Amniotic stem cell (primary cell): ENCODE measurements at places on chromosomes 3 and 15.

DNA sequence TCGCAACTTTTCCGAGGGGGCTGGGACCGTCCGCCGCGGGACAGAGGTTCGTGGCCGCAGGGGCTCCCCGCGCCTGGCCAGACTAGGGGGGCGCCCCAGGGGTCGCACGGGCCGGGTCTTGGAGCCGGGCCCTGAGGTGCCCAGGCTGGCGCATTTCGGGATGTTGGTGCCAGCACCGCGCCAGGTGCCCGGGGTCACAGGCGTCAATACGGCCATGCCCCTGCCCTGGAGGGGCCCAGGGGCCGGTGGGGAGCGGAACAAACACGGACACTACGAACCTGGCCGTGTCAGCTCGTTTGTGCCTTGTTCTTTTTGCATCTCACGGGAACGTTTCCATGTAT is 366 bp downstream of the TM6SF1 start:
- no peak for DNase-seq

GRCh38 chr3:124680521-124680920 is 49.7 kb upstream of the UMPS start:
- DNase-seq = no peak

- no peak for DNase-seq
These were observed 365.6 kb upstream of the DPPA4 start for GRCh38 chr3:109702976-109703375.

DNA sequence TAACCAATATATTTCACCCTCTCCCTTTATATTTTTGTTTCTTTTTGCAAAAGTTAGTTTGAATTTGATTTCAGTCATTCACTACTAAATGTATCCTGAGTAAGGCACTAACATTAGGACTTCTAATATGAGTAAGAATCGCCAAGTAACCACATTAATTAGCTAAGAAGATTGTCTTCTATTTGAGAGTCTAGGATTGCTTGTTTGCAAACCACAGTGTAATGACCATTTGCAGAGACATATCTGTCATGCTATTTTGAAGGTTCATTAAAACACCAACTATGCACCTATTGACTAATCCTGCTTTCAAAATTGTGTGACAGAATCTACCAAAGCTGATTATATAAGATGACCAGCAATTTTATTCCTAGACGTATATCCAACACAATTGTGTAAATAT is 5.3 kb upstream of the EID1 start:
- no peak for DNase-seq

GRCh38 chr3:44995142-44995770 is 19.2 kb downstream of the EXOSC7 start:
- DNase-seq = no peak

DNA sequence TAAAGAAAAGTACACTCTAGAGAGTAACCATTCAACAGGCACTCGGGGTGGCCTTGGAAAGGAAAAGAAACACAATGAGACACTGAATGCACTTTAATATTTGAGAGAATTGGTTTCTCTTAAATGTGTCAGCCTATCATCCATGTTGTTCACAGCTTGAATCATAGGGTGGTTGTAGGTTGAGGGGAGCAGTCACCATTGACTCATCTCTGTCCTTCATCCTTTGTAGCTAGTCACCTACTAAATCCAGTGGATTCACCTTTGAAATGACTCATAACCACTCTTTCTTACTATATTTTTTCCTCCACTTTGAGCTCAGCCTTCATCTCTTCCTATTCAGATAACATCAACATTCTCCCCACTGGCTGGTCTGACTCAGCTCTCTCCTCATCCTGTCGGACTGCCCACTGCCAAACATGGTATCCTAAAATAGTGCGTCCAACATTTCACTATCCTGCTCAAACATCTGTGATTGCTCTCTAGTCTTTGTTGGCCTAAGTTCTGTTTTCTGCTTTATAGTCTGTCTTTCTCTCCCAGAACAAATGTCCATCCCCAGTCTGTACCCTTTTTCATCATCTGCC is 182.7 kb upstream of the GADL1 start:
- DNase-seq = peak; percentile 51

DNA sequence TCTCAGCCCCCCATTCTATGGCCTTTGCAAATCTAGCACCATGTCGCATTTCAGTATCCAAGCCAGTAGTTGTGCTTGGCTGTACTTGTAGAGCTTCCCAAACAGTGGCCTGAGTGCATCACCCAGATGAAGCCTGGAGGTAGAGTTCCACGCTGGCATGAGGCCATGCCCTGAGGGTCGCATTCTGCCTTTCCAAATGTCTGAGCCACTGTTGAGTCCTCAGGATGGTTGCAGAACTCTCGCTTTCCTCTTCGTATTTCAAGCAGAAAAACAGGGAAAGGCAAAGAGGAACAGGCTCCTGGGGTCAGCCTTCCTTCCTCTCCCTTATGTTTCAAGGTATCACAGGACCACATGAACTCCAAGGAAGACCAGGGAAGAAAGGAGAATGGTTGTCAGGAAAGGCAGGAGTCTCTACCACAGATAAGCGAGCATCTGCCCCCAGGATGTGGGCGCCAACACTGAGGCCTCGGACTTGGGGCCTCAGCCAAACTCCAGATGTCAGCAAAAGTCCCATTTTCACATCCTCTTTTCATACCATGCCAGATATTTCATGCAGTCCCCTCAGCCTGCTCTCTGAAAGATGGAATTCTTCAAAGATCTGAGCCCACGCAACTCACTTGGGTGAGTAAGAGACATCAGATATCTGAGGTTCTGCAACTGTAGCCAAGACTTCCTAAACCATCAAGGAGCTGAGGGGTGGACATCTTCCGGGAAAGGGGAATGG is 19.4 kb upstream of the PRR20G start:
- no peak for DNase-seq

DNA sequence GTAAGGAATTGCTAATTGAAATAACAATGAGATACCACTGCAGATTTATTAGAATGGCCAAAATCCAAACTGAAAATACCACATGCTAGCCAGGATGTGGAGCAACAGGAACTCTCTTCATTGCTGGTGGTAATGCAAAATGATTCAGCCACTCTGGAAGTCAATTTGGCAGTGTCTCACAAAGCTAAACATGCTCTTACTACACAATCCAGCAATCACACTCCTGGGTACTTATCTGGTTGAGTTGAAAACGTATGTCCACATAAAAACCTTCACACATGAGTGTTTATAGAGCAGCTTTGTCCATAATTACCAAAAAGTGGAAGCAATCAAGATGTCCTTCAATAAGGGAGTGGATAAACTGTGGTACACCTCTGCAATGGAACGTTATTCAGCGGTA is 113.3 kb downstream of the SMAD6 start:
- no peak for DNase-seq

- no peak for DNase-seq
These were observed 3.1 kb downstream of the PLXNA1 start for GRCh38 chr3:126986001-126986400.

- no peak for DNase-seq
These were observed 10.4 kb upstream of the TRIM59 start for GRCh38 chr3:160460033-160460432.

DNA sequence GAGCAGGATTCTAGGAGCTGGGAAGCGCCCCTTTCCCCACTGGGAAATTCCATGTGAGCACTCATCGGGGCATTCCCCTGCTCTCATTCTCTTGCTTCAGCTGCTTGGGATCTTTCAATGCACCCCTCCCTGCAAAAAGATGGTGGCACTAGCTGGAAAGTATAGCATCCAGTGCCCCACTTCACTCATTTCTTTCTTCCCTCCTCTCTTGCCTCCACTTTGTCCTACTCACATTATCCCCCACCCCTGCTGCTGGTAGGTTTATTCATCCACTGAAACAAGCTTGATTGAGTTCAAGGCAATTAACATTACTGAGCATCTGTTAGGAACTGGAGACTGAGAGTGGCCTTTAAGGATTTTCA is 84.8 kb upstream of the LIMD1 start:
- no peak for DNase-seq

- DNase-seq = no peak
These were observed 10.6 kb downstream of the LAMP3 start for GRCh38 chr3:183151821-183152351.

- DNase-seq = no peak
These were observed 6.5 kb downstream of the MPI start for GRCh38 chr15:74896316-74896715.

GRCh38 chr3:195160257-195160898 is 110.6 kb downstream of the XXYLT1 start:
- no peak for DNase-seq

GRCh38 chr15:38186507-38186906 is 66.1 kb upstream of the SPRED1 start:
- no peak for DNase-seq

GRCh38 chr3:124928333-124929202 is 6.0 kb downstream of the MUC13 start:
- DNase-seq = peak; percentile 32

DNA sequence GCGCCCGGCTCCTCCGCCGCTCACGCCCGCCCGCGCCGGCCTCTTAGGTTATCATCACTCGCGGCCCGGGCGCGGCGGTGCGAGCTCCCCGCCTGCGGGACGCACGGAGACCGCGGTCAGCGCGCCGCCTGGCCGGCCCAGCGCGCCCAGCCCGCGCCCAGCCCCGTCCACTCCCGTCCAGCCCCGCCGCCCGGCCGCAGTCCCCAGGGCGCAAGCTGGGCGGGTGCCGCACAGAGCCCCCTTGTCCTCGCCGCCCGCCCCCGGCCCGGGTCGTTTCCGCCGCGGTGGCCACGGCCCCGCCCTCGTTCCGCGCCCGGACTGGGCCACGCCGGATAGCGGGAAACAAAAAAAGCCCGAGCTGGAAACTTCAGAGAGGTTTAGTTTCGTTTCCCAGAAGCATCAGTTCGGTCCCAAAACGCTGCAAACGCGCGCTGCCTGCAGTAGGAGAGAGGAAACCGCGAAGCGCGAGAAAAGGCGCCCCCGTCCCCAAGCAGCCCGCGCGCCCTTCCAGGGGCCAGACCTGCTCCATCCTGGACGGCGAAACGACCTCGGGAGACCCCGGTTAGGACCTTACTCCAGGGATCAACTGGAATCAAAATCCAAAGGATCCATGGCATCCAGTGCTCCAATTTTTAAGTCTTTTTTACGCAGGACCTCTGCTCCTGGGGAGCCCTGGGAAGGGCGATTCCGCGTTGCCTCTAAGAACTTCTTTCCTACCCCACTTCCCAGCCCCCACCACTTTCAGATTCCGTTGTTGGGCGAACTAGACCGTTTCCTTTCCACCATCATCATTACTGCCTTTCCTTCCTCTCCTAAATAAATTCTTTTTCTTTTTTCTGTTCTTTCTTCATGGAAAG is at the start of gene ATP10A:
Gene ATP10A, minus strand, starts transcription at position 217 of the 857 bp plus-strand sequence. CDS start 231 bp downstream, outside the sequence.
- peak; percentile 38 for DNase-seq

- DNase-seq = no peak
These were observed 1332.8 kb downstream of the ZPLD1 start for GRCh38 chr3:103767635-103768034.

- DNase-seq = no peak
These were observed 16.7 kb upstream of the ISLR start for GRCh38 chr15:74156678-74157411.

- no peak for DNase-seq
These were observed 241.8 kb downstream of the TBC1D5 start for GRCh38 chr3:17500618-17501017.

- no peak for DNase-seq
These were observed 54.8 kb downstream of the ARHGEF26 start for GRCh38 chr3:154176036-154176435.

DNA sequence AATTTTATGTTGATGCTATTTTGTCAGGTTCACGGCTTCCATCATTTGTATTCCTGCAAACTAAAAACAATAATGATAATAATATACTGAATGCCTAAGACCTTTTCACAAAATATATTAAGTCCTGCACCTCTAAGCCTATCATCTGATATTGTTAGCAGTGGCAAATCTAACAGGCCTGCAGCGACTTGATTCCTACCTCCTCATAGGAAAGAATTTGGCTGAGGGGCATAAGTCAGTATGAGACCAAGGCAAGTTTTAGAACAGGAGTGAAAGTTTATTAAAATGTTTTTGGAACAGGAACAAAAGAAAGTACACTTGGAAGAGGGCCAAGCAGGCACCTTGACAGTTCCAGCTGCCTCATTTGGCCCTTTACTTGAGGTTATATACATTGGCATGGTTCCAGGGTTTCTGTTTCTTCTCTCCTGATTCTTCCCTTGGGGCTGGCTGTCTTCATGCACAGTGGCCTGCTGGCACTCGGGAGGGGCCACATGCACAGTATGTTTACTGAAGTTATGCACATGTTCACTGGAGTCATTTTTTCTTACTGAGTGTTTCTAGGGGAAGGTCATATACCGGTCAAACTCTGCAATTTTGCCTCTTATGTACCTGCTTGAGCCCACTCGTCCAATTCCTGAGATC is 418.1 kb downstream of the EPHA6 start:
- no peak for DNase-seq

- DNase-seq = no peak
These were observed 460 bp upstream of the ZMAT3 start for GRCh38 chr3:179072100-179072438.

GRCh38 chr15:69513450-69513960 is 60.9 kb downstream of the RPLP1 start:
- no peak for DNase-seq

DNA sequence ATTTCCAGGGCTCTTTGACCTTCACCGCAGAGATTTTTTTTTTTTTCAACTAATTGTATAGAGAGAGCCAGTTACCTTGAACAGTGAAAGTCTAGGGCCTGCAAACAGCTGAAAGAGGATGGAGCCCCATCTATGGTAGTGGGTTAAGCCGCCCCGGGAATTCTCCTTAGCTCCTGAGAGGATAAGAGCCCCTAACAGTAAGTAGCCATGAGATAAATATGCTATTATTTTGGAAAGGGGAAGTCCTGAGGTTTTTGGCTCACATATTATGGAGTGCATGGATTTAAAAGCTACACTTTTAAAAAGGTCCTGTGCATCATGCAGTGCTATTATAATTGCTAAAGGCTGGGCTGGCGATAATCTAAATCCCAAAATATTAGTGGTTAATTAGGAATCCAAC is 115.0 kb downstream of the FBN1 start:
- DNase-seq = no peak

DNA sequence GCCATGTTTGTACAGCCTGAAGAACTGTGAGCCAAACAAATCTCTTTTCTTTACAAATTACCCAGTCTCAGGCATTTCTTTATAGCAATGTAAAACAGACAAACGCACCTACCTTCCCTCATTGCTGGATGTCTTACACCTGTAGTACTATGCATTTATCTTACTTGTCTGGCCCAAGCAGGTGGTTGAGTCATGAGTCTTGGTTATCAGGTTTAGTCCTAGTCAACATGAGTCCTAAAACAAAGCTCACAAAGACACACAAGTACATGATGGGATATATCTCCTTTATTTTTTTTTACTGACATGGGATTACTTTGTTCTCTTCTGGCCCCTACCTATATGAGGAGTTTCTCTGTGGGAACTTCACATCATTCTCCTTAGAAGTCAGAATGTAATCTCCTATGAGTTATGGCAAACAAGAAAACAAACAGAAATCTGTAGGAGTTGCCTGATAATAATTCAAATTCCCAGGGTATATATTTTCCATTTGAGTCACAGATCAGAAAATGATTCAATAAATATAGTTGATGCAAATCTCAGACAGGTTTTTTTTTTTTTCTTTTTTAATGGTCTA is 33.6 kb upstream of the PLSCR2 start:
- DNase-seq = no peak
